Omental fat pad (tissue), 4 donors: ENCODE measurements at places on chromosomes 7 and 10.

GRCh38 chr7:81789406-81790119 lies 19.7 kb upstream of the HGF start:
- DNase-seq, result no peak

DNA sequence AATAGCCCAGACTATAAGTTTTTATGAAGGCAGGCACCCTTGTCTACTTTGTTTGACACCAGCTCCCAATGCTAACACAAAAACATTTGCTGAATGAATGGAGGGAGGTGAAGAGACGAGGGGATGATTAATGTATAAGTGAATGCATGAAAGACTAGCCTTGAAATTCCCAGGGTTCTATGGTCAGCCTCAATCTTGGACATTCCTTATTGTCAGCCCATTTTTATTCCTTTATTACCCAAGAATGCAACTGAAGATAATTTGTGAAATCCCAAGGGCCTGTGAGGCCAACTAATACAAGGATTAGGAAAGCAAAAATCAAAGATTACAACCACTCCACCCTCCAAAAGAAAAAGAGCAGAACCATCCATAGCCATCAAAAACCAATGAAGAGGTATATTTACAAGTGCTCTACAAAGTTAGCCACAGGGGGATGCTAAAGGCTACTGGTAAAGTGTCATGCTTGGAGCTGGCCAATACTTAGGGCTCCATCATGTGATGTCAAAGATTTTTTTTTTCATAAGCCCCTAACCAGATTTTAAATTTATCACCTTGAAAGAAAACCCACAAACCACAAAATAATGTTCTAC lies 40.0 kb upstream of the ASAH2 start:
- DNase-seq, result no peak

- DNase-seq, result no peak
Observed at GRCh38 chr7:123864012-123864411, 19.0 kb downstream of the HYAL4 start.

- no peak for DNase-seq
Observed at GRCh38 chr7:4707980-4708411, 25.9 kb downstream of the FOXK1 start.

- no peak for DNase-seq
Observed at GRCh38 chr7:50555594-50556140, 9.5 kb downstream of the DDC start.

- DNase-seq, result no peak
Observed at GRCh38 chr10:200405-200804, 65.2 kb downstream of the ZMYND11 start.

DNA sequence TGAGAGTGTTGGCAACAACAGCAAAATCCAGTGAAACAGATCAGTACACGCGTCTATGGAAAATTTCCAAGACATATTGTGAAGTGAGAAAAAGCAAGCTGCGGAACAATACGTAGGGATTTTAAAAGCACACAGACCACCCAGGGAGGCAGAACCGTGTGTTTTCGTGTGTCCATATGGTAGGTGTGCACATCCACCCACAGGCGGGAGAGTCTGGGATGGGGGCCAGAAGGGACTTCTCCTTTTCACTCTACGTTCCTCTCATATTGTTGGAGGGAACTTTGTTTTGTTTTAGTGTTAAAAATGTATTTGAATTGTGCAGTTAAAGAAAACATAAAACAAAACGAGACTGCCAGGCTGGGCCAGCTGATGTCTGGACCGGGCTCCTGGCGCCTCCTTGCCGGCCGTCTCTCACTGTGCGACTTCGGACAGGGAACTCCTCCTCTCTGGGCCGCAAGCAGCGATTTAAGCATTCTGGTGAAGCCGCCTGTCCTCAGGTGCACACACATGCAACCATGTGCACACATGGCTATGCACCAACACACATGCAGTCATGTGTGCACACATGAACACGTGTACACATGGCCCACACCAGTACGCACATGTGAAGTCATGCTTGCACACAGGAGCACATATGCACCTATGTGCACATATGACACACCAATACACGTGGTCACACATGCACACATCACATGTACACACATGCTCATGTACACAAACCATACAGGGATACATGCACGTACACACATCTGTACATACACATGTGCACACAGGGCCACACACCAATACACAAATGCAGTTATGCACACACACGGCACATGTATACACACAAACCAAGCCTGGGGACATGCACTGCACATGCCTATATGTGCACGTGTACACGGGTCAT lies 141.1 kb downstream of the ELFN1 start:
- no peak for DNase-seq

DNA sequence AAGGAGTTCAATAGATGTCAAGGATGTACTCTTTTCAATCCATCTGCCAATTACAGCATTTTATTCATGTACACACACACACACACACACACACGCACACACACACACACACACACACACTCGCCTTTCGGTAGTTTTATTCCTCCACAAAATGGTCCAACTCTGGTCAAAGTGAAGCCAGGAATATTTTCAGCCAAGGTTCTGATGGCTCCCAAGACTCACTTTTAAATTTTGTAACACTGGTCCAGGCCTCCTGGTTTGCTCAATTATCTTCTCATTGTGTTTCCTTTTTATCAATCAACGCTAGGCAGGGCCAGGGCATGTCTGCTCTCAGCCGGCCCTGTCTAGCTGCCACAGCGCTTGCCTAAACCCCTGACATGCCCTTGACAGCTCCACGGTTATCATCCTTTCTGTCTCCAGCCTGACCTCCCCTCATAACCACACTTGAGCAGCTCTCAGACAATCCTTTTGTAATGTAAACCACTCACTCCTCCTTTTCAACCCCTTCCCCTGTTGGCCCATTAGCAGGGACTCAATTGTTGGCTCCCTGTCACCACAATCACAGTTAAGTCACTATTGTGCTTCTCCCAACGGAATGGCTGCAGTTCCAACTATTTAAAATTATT lies 115.1 kb downstream of the ICA1 start:
- DNase-seq, result no peak

DNA sequence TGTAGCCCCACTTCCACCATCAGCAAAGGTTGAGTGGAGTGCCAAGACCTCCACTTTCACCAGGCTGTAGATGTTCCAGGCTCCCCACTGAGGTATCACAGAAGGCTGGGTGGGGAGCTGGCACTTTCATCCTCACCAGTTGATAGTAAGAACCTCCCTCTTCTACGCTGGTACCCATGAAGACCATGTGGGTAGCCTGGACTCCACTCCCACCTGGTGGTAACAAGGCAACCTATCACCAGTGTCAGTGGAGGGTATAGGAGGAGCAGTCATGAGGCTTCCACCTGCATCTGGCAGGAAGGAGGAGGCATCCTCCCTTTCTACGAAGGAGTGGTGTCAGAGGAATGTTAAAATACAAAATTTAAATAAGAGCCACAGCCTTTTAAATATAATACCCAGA lies 4.4 kb downstream of the SMIM30 start:
- no peak for DNase-seq

DNA sequence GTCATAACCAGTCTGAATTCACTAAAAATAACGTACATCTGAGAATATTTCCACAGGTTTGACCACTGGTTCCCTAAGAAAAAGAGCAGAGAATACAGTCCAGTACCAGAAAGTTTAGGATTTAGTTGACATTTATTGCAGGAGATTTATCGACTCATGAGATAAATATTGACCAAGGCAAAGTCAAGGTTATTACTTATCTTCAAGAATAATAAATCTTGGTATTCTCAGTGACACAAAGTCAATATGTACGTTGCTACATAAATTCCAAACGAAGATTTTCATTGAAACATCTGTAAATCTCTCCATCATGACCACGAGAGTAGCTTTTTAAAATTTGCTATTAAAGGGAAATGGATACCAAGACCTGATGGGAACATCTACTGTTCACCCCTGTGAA lies 39.4 kb upstream of the GRB10 start:
- no peak for DNase-seq

DNA sequence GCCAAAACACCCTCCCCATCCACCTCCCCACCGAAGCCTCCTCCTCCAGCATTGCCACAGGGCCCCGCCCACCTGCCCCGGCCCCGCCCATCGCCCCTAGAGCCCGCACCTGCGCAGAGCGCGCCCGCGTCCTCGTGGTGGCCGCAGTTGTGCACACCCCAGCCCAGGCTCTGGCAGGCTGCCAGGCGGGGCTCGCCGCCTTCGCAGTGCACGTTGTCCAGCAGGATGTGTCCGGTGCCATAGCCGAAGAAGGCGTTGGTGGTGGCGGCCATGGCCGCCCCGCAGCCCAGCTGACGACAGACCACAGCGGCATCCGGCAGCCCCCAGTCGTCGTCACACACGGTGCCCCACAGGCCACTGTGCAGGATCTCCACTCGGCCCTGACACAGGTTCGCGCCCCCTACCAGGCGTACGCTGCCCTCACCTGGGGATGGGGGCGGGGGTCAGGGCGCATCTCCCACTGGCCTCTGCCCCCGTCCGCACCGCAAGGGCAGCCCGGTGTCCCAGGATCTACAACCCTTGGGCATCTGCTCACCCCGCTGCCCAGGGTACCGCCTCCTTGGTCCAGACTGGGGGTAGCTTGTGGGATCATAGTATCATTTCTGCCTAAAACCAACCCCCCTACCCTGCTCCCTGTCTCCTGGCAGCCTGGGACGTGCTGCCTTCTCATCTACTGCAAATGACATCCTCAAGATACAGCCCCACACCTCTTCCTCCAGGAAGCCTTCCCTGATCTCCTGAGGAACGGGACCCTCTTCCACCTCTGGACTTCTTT lies 11.9 kb downstream of the SSC4D start:
- peak; percentile 64 for DNase-seq

DNA sequence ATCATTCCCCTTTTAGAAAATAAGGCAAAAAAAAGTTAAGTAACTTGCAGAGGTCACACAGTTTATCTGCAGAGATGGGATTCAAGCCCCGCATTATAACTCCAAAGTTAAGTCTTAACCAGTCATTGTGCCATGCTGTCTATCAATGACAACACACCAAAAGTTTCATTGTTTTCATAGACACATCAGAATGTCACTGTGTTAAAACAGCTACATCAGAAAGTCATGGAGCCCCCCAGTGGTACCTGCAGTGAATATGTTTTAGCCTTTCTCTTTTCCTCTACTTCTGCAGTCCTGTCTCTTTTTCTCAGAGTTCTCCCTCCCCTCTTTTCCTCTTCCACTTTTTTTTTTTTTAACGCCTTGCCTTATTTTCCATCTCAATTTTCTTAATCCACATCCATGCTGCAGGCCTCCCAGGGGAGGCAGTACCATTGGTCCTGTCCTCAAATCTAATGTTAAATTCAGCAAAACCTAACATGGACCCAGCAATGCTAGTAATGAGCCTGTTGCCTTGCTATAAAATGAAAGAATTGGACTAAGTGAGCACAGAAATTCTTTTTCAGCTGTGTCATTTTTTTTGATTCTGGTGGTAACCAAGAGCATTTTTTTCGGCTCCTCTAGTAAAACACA lies 3.8 kb upstream of the NRCAM start:
- DNase-seq, result no peak

DNA sequence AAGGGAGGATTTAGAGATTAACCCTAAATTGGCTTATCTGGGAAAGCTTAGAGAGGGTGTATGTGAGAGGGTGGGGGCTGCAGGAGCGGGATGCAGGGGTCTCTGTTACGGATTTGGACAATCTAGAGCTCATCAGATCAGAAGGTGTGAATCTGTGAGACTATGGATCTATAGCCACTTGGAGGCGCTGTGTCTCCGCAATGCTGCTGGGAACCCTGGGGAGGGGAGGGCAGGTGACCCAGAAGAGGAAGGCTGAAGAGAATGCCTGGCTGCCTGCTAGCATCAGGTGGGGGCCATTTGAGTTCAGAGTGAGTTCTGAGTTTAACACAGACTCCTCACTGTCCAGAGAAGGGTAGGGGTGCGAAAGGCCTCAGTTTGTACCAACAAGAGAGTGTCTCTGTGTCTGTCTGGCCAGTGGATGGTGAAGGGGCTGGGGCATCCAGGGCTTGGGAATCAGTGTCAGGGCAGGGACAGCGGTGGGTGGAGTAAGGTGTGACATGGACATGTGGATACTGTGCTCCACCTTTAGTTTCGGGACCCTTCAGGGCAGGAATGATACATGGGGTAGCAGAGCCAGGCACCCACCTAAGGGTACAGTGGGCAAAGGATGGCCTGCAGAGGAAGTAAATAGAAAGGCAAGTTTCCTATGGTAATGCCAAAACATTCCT lies 187.3 kb upstream of the PRSS58 start:
- no peak for DNase-seq

DNA sequence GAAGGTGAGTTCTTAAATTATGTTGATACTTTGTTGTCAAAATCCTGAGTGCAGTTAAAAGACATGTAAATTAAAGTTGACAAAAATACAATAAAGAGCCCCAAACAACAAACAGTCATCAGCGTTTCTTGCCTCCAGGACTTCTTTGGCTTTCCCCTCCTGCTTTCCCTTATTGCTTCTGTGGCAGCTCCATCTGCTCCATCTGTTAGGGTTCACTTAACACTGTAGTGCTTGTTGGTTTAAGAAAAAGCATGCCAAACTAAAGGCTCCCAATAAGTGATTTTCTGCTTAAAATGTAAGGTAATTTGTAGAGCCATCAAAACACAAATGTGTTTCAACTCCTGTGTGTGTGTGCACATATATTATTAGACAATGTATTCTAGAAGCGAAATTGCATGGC lies 254.3 kb upstream of the GNAI1 start:
- DNase-seq, result no peak

DNA sequence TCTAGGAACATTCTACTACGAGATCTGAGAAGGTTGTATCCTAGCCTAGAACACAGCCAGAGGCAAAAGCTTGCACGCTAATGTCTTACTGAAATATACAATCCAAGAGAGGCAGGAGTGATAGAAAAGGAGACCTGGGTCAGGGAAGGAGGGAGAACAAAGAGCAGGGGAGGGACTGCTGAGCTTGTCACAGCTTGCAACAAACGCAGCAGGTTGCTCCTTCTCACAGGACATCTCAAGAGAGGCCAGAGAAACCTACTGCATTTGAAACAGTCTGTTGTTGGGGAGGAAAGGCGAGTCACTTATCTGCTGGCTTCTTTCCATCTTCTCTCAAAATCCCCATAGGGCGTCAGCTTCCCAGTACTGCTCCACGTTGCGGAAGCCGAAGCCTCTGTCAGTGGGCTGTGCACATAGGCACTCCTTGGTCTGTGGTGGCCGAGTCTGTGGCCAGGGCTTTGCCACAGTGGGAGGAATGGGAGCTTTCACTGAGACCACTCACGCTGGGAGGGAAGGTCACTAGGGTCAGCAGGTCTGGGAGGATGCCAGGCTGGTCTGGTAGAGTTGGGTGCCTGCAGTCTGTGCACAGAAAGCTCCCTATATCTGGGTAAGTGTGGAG lies 25.8 kb upstream of the GPNMB start:
- no peak for DNase-seq

DNA sequence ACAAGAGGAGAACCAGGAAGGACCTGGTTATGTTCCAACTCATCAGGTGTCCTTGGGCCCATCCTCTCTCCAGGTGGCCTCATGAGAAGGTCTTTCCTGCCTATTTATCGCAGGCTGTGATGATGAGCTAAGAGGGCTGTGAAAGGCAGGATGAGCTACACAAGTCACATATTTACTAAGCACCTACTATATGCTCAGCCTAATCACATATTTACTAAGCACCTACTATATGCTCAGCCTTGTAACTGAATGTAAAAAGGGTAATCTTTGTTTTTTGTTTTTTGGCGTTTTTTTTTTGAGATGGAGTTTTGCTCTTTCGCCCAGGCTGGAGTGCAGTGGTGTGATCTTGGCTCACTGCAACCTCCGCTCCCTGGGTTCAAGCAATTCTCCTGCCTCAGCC lies 44.2 kb upstream of the NPFFR1 start:
- no peak for DNase-seq

- DNase-seq, result no peak
Observed at GRCh38 chr10:114957122-114957521, 19.1 kb downstream of the TRUB1 start.
